ENCODE measurements at places on chromosomes 7 and 10. TPM values are rescaled to one million over a fixed set of nuclear protein-coding genes. Genes with fewer than 3 reads are reported as not detected.
A peak's percentile ranks its signal among the peaks of the same experiment; 100 is the strongest.

- no peak for DNase-seq
Measured at GRCh38 chr10:4066581-4067390, 281.8 kb upstream of the KLF6 start.

DNA sequence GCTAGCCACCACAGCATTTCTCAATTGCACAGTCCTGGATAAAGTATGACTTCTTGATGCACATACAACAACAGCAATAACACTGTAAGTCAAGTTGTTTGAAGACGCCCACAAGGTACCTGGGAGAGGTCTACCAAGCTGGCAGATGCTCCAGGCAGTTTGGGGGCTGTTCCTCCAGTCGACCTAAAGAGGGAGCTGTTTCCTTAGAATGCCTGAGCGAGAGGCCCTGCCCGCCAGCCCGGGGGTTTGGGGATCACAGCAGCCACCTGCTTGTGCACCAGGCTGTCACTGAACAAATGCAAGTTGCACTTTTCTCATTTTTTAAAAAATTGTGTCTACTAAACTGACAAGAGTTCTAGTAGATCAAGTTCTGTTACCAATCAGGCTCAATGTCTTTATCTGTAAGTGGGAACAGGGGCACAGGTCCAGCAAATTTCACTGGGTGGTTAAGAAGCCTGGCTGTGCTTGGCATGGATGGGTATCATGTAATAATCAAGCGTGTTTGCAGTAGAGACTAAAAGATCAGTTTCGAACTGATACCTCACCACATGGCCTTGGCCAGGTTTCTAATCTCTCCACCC is 193.8 kb upstream of the ADO start:
- peak; percentile 56 for DNase-seq

DNA sequence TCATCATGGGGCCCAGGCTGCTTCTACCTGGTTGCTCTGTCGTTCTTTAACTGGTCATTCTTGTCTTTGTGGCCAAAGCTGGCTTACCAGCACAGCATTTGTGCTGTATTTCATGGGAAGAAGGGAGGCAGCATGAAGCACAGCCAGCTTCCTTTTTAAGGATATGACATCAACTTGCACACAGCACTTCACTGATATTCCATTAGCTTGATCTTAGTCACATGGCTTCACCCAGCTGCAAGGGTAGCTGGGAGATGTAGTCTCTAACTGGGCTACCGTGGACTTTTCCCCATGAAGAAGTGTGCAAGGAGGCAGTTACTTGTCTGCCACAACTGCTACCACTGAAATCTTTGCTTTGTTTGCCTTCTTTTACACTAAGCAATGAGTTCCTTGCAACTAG is 525.2 kb downstream of the LRMDA start:
- DNase-seq = no peak

Gene TMEM196
- 0.09 TPM for polyA plus RNA-seq

DNA sequence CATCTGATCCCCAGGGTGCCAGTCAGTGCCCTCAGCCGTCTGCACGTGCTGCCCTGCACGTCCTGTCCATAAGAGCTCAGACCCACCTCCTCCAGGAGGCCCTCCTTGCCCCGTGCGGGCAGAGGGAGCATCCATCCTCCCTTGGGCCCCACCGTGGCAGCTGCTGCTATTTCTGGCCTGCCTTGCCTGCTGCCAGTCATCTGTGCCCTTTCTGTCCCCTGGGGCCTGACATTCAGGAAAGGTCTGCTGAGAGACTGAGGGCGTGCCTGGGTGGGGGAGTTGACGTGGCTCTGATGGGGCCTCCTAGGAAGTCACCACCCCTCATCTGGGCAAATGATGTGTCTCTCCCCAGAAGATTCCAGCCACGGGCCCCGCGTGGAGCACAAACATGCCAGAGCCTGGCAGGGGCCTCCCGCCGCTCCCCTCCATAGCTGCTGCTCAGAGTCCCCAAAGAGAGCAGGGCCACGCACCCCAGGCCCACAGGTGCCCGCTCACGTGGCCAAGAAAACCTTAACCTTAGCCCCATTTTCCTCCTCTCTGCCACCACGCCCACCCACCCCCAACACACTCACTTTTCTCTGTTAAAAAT is 21.8 kb downstream of the DPYSL4 start:
- DNase-seq = no peak

- DNase-seq = no peak
Measured at GRCh38 chr7:104096683-104097082, 107.2 kb upstream of the RELN start.
